Activated CD4-positive, alpha-beta T cell treated with anti-CD3 and anti-CD28 coated beads for 24 hours (primary cell): ENCODE measurements at places on chromosomes 4 and X.

GRCh38 chrX:110671068-110671803, 124.4 kb downstream of the CHRDL1 start:
- no peak for DNase-seq

GRCh38 chr4:52248820-52249219, 197.7 kb downstream of the SPATA18 start:
- no peak for DNase-seq

GRCh38 chrX:53616946-53617345, 69.6 kb downstream of the HUWE1 start:
- no peak for DNase-seq

- no peak for DNase-seq
These were observed 142.9 kb downstream of the DCHS2 start for GRCh38 chr4:154348657-154349056.

GRCh38 chrX:477441-478012, 90.8 kb upstream of the PPP2R3B start:
- no peak for DNase-seq

GRCh38 chrX:48827654-48827968, 1.3 kb downstream of the ERAS start:
- DNase-seq: no peak

DNA sequence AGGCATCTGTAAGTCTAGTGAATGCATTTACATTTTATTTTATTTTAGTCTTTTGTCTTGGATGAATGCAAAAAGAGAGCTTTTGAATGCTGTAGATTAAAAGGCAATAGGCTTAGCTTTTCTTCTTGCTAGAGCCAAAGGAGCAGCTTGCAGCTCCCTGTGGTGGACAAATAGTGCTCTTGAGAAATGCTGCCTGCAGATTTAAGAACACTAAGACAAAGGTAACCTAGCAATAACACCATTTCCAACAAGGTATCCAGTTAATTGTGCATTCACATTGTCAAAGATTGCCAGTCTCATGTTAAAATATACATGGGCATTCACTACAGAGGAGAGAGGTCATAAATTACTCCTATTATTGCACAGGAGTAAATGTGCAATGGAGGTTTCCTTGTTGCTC, 859.2 kb upstream of the PRKX start:
- no peak for DNase-seq

GRCh38 chr4:80183250-80184052, 13.9 kb upstream of the PRDM8 start:
- no peak for DNase-seq

- DNase-seq: no peak
These were observed 928.1 kb downstream of the PDHA2 start for GRCh38 chr4:96767815-96768480.

GRCh38 chr4:166008510-166008909, 135.5 kb downstream of the TLL1 start:
- no peak for DNase-seq

DNA sequence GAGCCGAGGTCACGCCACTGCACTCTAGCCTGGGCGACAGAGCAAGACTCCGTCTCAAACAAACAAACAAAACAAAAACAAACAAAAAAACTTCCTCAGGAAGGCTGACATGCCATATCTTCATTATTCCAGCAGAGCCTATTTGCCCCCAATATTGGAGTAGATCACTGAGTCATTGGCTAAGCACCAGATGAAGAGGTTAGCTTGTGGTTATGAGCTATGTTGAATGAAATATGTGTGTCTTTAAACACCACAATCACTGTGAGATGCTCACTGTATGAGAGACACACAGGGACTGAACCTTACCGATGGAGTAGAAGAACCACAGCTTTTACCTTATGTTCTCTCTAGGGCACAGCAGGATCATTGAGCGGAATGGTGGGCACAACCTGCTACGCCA, 122.1 kb upstream of the EOLA2 start:
- DNase-seq: no peak

DNA sequence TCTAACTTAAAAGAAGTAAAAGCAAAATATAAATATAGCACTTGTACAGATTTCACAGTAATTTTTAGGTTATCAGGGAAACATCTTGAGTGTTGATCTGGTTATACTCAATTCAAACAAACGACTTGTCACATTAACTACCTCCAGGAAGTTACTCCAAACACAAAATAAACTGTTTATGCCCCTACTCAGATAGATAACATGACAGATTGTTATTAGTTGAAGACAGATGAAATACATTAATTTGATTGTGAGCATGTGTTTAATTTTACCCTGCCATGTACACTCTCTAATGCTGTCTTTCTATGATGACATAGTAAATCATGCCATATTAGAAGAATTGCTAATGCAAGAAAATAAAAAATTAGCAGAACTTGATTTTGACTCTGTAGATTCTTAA, 88.0 kb downstream of the RAB28 start:
- DNase-seq: no peak

DNA sequence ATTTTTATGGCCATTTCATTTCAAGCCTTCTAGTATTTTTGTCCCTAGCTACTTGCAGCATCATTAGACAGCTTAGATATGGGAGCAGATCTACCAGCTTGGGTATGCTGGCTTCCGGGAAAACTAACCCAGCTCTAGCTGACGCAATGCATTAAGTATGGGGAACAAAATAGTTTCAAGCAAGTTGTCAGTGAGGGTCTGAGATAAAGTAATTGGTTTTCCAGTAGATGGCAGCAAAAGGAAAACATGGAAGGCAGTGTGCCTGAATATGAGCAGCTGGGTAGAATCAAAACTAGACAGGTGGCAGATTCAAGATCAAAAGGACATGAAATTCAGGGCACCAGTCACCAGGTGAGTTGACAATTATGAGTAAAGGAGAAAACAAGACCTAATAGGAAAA, 340.9 kb upstream of the CTSO start:
- no peak for DNase-seq

DNA sequence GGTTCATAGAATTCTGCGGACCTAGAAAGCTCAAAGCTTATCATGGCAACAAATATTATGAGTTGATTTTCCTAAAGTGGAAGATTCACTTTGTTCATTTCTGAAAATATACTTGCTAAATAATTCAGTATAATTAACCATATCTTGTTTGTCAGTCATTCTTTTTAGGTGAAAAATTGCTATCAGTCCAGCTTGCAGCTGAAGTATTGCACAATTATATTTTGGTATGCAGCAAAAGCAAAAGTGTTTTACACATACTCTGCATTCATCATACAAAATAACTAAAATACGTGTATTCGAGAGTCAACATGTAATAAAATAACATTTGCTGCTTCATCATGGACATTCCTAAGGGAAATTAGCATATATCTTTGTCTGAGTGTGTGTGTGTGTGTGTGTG, 24.8 kb downstream of the DKK2 start:
- DNase-seq: no peak

GRCh38 chrX:112270991-112271390, 188.4 kb upstream of the TRPC5 start:
- no peak for DNase-seq

DNA sequence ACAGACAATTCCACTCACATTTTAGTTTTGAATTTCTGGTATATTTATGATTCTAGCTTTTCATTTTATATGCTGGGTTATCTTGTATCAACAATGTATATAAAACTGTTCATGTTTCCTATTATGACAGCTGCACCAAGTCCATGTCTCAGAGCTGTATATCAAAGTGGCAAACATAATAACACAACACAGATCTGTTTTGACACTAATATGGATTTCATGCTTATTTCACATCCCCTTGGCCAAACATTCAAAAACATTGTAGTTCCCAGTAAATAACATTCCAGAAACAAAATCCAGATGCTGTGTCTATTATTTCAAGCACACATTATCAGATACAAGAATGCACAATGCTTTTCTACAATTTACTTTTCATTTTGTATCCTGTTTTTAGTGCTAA, 380.6 kb upstream of the MAGEB2 start:
- no peak for DNase-seq

DNA sequence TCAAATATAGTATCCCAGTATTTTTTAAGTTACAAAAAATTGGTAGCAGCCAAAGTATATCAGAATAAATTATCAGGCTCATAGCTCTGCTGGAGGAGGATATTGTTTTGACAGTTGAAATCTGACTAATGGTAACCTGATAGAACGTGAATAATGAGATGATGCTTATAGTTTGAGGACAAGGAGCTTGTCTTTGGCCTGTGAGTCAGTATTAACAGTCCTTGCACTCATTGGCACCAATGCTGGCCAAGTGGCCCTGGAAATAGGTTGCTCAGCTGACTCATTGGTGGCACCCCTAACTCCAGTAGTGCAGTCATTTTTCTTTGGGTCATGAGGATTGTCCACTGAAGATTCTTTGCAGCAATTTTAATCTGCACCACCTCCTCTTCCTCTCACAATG, 203.3 kb upstream of the JADE1 start:
- DNase-seq: no peak

DNA sequence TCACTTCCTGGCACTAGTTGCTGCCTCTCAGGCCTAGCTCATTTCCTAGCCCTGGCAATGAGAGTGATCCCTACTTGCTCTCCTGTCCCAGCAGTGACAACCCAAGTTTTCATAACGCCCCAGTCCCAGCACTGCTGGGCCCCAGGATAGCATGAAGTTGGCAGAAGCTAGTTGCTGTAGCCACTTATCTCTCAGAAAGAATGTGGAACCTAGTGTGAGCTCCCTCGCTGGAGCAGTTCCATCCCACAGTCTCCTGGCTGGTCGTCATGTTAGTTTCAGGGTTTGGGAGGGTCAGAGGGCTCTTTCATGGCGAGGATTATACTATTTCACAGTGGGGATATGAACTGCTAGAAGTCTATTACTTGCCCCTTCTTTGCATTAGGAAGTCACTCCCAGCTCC, 5.1 kb downstream of the PF4 start:
- no peak for DNase-seq

DNA sequence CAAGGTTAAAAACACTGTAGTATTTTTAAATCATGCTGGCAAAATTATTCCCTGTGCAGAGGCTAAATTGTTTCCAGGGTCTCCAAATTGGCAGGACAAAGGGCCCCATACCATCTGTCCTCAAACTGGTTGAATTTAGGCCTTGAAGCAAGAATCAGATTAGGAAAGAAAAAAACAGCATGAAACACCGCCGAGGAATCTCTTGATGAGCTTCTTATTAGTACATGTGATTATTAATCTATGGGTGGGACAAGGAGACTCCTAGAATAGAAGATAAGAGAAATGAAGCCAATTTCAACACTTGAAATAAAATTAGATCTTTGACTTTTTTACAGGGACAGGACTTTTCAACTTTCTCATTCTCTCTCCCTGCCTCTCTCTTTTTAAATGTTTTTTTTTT, 7.1 kb upstream of the CLNK start:
- no peak for DNase-seq

DNA sequence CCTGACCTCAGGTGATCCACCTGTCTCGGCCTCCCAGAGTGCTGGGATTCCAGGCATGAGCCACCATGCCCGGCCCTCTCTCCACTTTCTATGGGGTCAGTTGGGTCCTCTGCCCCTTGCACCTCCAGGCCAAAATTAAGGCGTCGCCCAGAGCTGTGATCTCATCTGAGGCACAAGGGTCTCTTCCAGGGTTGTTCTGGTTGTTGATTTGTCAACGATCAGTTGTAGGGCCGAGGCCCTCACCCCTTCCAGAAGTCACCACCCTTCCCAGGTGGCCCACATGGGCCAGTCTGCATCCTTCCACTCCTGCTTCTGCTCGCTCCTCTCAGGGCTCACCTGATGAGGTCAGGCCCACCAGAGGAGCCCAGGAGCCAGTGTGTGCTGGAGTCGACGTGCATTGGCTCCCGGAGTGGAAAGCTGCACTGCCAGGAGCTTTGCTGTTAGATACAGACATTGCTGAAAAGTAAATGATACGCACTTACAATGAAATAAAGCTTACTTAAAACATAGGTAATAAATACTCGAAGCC, 14.3 kb upstream of the TMEM271 start:
- DNase-seq: no peak

DNA sequence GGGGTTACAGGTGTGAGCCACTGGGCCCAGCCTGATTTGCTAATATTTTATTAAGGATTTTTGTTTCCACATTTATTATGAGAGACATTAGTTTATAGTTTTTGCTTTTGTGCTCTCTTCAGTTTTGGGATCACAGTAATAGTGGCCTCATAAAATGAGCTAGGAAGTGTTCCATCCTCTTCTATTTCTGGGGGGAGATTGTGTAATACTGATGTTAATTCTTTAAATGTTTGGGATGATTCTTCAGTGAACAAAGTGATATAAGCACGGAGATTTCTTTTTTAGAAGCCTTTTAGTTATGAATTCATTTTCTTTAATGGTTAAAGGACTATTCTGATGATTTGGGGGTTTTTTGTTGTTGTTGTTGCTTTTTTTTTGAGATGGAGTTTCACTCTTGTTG, 41.3 kb downstream of the RBMX start:
- DNase-seq: no peak
